Brain pericyte (primary cell): ENCODE measurements at places on chromosomes 3 and 15.

DNA sequence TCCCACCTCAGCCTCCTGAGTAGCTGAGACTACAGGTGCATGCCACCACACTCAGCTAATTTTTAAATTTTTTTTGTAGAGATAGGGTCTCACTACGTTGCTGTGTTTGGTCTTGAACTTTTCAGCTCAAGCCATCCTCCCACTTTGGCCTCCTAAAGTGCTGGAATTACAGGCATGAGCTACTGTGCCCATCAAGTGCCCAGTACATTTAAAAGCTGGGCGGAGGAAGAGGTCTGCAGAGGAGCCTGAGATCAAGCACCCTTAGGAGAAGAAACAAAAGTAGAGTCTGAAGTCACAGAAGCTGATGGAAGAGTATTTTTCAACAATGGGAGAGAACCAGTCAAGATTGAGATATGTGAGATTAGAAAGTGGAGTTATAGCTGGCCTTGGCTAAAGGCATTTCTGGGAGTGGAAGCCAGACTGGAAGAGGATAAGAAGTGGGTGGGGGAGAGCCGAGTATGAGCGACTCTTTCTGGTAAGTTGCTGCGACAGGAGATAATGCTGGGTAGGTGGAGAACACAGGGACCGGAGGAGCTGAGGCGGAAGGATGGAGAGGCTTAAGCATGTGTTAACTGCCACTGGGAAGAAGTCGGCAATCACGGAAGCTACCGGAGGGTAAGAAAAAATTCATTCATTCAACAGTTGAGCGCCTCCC, 782 bp upstream of the IREB2 start:
- DNase-seq: no peak

DNA sequence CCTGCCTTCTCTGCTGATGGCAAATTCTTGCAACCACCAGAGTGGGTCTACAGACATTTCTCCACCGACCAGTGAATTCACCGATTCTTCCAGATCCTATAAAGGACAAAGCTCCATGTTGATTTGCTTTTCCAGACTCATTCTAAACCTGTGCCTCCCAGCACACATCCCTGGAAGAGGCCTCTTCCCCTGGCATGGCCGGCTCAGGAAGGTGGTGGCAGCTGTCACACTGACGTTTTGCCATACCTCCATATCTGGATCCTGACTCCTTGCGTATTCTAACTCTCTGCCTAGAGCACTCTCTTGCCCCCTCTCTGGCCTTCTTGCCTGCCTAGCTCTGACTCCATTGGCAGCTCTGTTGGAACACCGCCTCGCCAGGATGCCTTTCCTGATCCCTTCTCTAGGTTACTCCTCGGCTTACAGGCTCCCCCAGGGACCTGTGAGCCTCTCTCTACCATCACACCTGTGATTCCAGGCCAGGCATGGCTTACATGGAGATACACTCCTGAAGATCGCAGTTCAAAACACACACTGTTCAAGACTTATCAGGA, 31.0 kb downstream of the SLCO2A1 start:
- DNase-seq: no peak

GRCh38 chr3:107458871-107459270, 63.9 kb upstream of the BBX start:
- DNase-seq: no peak

DNA sequence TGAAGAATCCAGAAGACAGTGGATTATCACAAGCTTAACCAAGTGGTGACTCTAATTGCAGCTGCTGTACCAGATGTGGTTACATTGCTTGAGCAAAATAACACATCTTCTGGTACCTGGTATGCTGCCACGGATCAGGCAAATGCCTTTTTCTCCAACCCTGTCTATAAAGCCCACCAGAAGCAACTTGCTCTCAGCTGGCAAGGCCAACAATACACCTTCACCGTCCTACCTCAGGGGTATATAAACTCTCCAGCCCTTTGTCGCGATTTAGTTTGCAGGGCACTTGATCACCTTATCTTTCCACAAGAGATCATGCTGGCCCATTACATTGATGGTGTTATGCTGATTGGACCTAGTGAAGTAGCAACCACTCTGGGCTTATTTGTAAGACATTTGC, 52.6 kb downstream of the PAQR5 start:
- no peak for DNase-seq

GRCh38 chr15:99187936-99188335, 61.4 kb downstream of the TTC23 start:
- no peak for DNase-seq

GRCh38 chr15:74202452-74203401, at the start of gene STRA6:
Gene STRA6 (minus strand): TSS chr15:74202787. CDS start chr15:74202267, 520 bp downstream.
- no peak for DNase-seq

GRCh38 chr3:23519314-23520208, 286.2 kb upstream of the UBE2E1 start:
- DNase-seq: no peak

DNA sequence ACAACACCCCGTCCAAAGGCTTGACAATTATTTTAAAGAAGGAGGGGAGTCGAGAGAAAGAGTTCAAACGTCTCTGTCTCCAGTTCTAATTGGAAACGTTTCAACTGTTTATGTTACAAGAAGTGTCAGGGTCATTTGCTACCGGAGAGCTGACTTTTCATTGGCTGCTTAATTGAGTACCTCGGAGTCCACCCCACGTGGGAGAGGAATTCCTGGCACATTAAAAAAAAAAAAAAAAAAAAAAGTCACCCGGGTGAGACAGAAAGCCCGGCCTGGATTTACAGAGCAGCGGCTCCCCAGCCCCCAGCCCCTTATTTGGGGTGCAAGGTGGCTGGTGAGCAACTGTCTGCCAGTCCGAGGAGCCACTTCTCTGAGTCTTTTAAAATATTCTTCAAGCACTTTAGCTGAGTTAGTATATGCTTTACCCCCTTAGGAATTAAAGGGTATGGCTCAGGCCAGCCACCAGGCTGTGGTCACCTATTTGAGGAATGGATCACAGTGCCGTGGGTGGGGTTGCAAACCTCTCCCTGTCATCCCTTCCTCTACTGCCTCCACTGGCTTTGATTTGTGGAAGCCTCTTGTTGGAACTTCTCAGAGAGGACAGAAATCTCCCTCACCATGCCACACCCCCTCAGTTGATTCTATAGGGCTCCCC, 3.9 kb upstream of the TLE3 start:
- no peak for DNase-seq

DNA sequence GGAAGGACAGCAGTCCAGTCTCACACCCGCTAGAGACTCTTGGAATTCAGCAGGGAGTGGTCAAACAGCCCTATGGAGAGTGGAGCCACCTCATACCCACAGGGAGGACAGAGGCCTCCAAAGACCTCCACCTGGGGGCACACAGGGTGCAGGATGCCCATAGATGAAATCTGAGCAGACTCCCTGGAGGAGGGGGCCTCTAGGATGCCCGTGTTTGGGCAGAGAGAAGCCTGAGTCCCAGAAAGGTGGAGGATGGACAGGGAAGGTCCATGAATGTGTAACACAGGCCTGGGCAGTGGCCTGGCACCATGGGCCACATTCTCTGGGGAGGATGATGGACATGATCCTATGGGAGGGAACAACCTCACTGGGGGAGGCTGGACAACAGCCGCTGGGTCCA, 21.7 kb downstream of the DUSP7 start:
- DNase-seq: no peak

DNA sequence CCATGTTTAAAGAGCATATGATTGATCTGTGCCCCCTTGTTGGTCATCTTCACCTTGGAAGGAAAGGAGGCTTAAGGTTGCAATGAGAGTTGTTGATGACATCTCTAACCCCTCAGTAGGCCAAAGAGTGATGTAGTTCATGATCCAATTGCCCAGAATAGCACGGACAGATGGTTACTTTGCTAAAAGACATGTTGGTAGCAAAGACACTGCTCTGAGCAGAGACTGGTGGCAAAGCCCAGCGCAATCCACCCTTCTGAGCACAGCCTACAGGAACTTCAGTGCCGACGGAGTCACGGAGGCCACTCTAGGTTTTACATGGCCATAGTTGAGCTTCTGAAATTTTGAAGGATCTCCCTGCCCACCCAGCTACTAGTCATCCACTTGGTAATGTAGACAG, 21.8 kb downstream of the FBXO45 start:
- DNase-seq: no peak
